ENCODE measurements at places on chromosomes 3 and 15. TPM values are rescaled to one million over a fixed set of nuclear protein-coding genes. Genes with fewer than 3 reads are reported as not detected.

The RTP4 gene
- 3.0 TPM for total RNA-seq

The SLC6A1 gene
- not detected for total RNA-seq

The SLCO2A1 gene
- total RNA-seq = not detected

The MYO1E gene
- 34.5 TPM for total RNA-seq

The CAMK2N2 gene
- total RNA-seq = 0.14 TPM

- DNase-seq = no peak
These were observed 19.3 kb downstream of the ALCAM start for GRCh38 chr3:105385819-105386508.

GRCh38 chr3:41363830-41364523 lies 164.7 kb downstream of the CTNNB1 start:
- no peak for DNase-seq

DNA sequence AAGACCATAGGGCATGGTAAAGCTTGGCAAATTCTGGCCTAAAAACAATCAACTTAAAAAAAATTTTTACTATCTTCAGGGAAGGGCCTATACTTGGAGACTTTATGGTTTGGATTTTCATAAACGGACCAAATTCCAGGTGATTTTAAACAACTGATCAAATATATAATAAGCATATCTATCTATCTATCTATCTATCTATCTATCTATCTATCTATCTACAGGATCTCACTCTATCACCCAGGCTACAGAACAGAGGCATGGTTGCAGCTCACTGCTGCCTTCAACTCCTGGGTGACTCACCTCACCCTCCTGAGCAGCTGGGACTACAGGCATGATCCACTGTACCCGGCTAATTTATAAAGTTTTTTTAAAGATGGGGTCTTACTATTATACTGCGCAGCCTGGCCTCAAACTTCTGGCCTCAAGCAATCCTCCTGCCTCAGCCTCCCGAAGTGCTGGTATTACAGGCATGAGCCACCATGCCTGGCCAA lies 6.7 kb downstream of the SPPL2A start:
- no peak for DNase-seq

DNA sequence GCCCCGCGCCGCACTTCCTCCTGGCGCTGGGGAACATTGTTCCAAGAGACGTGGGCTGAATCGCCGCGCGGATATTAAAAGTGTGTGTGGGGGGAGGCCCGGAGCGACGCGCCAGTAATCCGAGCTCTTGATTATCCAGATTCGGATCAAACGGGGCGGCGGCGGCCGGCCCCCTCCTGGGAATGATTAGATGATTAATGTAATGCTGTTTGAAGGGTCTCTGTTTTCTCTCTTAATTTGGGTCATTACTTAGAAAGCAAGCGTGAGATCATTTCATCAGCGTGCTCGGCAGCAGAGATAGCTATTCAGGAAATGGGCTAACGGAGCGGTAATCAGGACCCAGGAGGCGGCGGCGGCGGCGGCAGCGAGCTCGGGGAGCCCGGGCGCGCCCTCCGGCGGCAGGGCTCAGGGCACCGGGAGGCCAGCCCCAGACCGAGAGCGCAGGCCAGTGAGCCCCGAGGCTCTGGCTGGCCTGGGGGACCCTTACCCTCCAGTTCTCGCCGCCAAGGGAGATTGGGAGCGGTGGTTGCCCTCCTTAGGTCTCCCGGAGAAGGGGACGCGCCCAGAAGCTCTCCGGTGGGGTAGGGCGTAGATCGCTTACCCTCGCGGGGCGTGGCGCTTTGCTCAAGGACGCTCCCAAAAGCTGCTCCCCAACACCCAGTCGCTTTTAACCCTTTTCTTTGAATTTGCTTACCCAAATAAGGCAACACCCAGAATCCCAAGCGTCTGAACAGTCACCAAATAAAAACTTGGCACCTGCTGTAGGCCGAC lies 4.5 kb downstream of the FEZF2 start:
- no peak for DNase-seq

GRCh38 chr3:138962854-138963560 lies 16.0 kb downstream of the FOXL2NB start:
- DNase-seq = no peak

DNA sequence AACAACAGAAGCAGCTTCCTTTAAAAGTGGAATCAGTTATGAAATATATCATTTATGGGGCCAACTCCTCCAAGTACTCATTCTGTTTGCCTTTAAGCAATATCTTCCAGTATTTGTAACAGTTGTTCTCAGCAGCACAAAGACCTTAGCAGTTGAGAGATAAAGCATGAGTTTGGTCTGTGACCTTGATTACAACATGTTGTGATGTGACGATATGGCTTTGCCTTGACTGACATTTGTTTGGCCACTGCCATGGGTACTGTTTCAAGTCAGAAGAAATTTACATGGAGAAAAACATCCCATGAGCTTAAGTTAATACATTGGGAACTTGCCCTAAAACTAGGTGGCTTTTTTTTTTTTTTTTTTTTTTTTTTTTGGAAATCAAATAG lies 175.1 kb upstream of the KBTBD8 start:
- DNase-seq = no peak
